Stimulated activated CD8-positive, alpha-beta memory T cell treated with anti-CD3 and anti-CD28 coated beads, Interleukin-2, amount 100 ng/mL, for 48 hours (primary cell): ENCODE measurements at places on chromosomes 2 and 18.

DNA sequence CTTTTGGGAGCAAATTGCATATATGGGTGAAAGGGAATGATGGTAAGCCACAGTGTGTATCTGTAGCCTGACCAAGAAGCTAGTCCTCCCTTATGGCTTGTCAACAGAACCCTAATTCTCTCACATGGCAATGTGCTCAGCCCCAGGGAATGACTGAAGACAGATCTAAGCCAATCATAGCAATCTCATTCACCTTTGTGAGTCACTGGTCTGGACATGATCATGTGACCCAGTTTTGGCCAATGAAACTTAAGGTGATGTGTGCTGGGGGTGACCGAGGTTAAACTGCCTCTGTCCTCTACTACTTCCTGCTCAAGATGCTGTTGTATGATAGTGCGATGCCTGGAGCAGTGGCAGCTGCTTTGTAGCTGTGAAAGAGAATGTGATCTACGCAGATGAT is 491.2 kb upstream of the HS6ST1 start:
- no peak for DNase-seq

DNA sequence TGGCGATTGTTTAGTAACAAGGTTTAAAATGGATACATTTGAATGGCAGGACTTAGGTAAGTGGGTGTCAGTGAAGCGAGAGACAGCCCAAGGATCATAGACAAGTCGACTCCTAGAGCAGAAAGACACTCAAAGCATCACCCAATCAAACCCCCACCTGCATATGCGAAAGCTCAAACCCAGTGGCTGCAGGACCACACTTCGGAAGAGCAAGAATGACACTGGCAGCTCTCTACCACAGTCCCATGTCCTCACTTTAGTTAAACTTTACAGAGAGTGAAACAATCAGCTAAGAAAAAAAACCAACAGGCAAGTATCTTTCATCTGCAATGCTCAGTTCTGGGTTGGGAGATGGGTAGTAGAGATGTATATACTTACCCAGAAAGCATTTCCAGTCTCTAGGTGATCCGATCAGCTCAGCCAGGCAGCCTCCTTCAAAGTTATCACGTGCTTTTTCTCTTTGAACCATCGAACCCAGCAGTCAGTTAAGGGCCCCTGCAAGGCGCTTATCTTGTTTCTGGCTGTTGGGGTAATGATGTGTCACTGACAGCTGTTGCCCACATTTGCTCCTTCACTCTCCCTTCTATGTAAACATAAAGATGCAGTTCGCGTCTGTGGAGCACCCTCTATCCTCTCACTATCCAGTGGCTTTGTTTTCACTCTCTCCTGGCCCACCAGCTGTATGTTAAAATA is 357.5 kb upstream of the ID2 start:
- no peak for DNase-seq

- DNase-seq = no peak
Measured at GRCh38 chr2:48397281-48397680, 132.7 kb upstream of the STON1 start.

GRCh38 chr2:23323917-23324680 is 60.9 kb upstream of the KLHL29 start:
- DNase-seq = no peak

DNA sequence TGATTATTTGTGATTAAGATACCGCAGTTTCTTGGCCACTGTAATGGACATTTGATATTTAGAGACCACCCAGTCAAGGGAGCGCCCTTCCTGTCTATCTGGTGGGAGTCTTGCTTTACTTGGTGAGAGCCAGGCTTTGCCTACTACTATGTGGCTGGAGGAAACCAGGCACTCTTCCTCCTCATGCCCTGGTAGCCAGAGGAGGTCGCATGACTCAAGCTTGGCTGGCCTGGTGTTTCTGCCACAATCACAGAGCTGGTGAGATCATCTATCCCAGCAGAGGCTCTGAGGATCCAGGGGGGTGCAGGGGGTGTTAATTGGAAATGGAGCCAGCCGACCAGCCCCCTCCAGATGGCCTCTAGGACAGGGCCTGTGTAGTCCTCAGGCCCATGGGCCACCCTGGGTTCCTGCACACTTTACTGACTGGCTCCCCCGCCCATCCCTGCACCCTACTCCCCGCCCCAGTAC is 46.8 kb upstream of the BIN1 start:
- no peak for DNase-seq

GRCh38 chr2:148721520-148721931 is 77.0 kb downstream of the EPC2 start:
- no peak for DNase-seq

DNA sequence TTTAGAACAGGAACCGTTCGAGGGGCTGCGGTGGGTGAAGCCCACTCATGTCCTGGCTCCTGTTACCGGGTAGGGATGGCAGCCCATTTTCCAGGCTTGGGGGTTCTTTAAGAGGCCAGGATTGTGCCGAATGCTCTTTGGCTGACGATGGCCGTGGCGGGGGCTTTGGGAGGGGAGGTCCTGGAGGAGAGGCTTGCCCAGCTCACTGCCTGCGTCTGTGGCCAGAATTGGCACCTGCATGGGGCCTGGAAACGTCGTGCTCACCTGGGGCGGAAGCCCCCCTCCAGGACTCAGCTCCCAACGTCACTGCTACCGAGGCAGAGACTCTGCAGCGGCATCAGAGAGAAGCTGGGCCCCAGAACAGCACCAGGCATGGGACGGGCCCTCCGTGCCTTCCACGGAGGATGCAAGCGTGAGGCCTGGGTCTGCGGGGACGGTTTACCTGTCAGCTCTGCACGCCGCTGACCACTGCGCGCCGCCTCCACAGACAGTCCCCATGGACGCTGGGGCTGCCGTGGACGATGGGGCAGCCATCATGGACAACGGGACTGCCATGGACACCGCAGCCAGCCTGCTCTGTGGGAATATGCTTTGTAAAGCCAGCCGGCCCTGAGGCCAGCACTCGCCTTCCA is 82.9 kb downstream of the NFATC1 start:
- no peak for DNase-seq

GRCh38 chr2:119179202-119179601 is 20.7 kb upstream of the C1QL2 start:
- DNase-seq = no peak

DNA sequence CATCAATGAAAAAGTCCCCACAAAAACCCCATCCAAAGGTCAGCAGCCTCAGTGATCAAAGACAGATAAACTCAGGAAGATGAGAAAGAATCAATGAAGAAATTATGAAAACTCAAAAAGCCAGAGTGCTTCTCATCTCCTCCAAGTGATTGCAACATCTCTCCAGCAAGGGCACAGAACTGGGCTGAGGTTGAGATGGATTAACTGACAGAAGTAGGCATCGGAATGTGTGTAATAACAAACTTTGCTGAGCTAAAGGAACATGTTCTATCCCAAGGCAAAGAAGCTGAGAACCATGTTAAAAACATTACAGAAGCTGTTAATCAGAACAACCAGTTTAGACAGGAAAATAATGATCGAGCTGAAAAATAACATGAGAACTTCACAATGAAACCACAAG is 442.8 kb upstream of the SYT4 start:
- DNase-seq = no peak

DNA sequence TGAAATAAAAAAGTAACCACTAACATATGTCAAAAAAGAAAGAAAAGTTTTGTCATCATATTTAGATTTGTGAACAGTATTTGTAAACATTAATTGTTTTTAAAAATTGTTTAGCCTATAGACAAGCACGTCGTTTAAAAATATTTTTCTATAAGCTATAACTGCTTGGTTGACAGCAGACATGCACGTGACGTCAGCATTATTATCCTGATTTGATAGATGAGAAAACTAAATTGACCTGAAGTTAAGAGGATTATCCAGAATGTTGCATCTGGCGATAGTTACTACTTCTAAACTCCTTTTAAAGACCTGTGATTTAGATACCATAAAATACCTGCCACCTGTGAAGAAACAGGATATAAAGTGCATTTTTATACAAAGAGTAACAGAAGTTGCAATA is 156.9 kb upstream of the BARD1 start:
- no peak for DNase-seq

- DNase-seq = no peak
Measured at GRCh38 chr2:191038241-191038725, 24.3 kb upstream of the STAT1 start.

GRCh38 chr2:36058076-36058475 is 297.5 kb upstream of the CRIM1 start:
- DNase-seq = no peak

DNA sequence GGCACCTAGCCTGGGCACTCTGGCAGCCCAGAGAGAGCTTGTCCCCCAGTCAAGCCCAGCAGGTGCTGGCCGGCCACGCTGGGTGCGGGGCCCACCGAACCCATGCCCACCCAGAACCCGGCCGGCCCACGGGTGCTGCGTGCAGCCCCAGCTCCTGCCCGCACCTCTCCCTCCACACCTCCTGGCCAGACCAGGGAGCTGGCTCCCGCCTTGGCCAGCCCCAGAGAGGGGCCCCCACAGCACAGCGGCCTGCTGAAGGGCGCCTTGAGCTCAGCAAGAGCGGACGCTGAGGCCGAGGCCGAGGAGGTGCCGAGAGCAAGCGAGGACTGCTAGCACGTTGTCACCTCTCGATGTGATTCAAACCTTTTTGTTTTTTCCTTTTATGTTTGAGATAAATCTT is 407.0 kb upstream of the KCNJ3 start:
- no peak for DNase-seq

- DNase-seq = no peak
Measured at GRCh38 chr2:220373878-220374277, 746.4 kb downstream of the SLC4A3 start.

DNA sequence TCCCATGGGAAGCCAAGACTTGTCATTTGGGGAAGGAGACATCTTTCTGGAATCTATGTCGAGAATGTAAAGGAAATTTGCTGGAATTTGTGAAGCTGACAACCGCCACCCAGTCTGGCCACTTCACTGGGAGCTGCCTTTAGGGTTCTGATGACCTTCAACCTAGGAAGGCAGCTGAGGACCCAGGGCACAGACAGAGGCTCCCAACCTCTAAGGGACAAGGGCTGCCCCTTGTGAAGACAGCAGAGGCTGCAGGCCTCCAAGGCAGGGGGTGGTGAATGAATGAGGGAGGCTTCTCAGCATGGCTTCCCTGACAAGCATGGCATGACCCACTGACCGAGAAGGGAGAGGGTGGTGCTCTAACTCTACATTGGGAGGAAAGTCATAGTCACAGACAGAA is 128.9 kb upstream of the ASB18 start:
- DNase-seq = no peak

- no peak for DNase-seq
Measured at GRCh38 chr18:59142274-59142673, 2.6 kb downstream of the SEC11C start.

- DNase-seq = no peak
Measured at GRCh38 chr2:225400060-225400511, 576 bp downstream of the NYAP2 start.

DNA sequence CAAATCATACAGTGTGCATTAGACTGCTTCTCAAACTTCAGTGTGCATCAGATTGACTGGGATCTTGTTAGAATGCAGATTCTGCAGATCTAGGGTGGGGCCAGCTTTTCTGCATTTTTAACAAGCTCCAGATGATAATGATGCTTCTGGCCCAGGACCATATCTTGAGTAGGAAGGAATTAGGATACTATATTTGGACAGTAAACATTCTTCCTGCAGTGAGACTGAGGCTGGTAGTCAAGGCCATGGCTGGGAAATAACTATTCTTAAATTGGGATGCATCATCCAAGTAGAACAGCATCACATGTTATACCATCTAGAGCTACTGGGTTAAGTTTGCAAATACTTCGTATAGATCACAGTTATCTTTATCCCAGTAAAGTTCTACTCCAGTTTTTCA is 28.4 kb upstream of the ARMC9 start:
- no peak for DNase-seq

- DNase-seq = no peak
Measured at GRCh38 chr2:236793023-236794011, 223.7 kb downstream of the ACKR3 start.

- no peak for DNase-seq
Measured at GRCh38 chr18:64091526-64091925, 57.4 kb downstream of the LINC00305 start.

GRCh38 chr2:59461127-59461526 is 1092.3 kb downstream of the BCL11A start:
- no peak for DNase-seq

DNA sequence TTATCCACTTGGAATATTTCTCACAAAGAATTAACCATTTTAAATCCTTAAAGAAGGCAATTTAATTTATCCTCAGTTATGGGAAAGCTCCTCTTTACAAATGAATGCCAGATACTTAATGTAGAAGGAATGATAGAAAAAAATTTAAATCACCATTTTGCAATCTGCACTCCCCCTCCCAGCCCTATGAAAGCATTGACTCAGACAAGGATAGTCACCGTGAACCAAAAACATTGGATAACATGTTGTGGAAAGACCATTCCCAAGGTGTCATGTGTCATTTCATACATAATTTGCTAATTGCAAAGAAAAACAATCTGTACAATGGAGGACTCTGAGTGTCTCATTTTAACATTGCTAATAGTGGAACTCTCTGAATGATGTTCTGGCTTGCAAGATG is 421.0 kb downstream of the TXNL1 start:
- no peak for DNase-seq

DNA sequence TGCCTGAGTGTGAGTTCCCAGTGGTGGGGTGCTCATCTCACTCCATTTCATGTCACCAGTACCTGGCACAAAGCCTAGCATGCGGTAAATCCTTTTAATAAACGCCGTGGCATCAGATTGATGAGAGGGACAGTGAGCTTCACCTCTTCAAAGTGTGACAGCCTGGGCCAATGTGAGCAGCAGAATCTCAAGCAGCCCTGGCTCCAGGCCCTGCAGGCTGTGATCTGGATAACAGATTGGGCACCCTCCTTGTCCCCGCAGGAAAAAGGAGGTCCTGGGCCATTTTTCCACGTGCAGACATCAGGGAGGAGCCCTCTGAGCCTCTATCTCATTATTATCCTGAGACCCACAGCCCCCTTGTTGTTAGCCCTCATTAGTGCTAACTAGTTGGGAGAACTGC is 34.8 kb downstream of the TET3 start:
- DNase-seq = no peak

GRCh38 chr18:12239431-12239830 is 14.7 kb upstream of the CIDEA start:
- DNase-seq = no peak

GRCh38 chr18:31204833-31205232 is 42.2 kb upstream of the DSC1 start:
- DNase-seq = no peak

- DNase-seq = no peak
Measured at GRCh38 chr2:16168506-16169264, 228.3 kb downstream of the MYCN start.

GRCh38 chr2:47077442-47078117 is 77.5 kb downstream of the STPG4 start:
- no peak for DNase-seq

GRCh38 chr2:185128996-185129395 is 530.7 kb downstream of the ZNF804A start:
- no peak for DNase-seq

- DNase-seq = no peak
Measured at GRCh38 chr18:12478269-12479047, 70.7 kb downstream of the PRELID3A start.

- DNase-seq = no peak
Measured at GRCh38 chr2:135257383-135258090, 205.4 kb downstream of the RAB3GAP1 start.

GRCh38 chr2:68258851-68259250 is 6.5 kb upstream of the PPP3R1 start:
- no peak for DNase-seq
